ENCODE measurements at places on chromosomes 6 and 20.
A peak's percentile ranks its signal among the peaks of the same experiment; 100 is the strongest.

- DNase-seq: no peak
Observed at GRCh38 chr6:87040729-87041128, 54.2 kb downstream of the CGA start.

DNA sequence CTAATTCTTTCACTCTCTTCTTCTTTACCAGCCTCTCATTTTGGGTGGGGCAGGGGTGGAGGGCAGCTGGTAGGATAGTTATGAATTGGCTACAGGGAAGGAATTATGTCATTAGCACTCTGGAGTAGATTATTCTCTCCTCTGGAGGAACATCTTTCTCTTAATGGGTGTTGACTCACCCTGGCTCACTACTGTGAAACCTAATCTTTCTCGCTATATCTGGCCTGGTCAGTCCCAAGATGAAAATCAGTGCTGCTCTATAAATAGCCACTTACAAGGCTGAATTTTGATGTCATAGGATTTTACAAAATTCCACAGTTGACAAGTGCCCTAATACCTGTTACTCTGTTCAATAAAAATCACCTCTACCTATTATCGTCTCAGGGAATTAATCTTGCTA is 151.3 kb downstream of the COL9A1 start:
- DNase-seq: no peak

DNA sequence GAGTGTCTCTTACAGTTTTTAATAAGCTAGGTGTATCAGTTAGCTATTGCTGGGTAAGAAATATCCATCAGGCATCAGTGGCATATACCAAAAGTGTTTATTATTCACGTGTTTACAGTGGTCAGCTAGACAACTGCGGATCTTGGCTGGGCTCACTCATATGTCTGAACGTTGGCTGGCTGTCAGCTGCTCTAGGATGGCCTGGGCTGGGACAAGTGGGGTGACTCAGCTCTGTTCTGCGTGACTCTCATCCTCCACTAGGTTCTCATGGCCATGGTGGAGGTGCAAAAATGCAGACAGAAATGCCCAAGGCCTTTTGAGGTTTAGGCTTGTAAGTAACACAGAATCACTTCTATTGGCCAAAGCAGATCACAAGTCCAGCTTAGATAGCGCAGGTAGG is 22.0 kb downstream of the ZNF341 start:
- peak; percentile 43 for DNase-seq

DNA sequence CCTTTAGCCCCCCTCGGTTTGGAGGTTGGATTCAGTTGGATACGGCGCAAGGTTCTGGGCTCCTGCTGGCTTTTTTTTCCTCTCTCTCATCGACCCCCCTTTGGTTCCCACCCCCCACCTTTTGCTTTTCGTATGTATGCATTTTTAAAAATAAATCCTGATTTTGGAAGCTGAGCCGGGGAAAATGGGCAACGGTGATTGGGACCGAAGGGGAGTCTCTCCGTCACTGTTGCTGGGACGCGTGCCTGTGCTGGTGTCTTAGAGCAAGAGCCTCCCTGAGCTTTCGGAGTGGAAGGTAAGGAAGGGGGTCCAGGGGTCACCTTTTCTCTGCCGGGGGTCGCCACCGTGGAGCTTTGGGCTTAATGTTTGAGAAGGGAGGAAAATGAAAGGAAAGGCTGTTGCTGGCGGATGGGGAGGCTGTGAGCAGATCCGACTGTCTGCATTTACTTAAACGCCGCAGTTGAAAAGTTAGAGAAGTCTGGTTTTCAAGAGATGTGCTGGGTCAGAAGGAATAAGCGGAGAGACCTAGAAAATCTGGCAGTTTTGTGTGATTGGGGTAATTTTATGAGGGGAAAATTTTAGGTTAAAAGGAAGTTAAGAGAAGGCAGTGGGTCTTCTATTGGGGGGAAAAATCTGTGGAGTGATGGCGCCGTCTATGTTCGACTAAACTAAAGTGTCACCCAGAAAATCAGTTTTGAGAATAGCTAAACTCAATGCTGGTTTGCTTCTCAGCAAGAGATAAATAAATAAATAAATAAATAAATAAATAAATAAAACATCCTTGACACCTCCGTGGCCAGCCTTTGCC is 828 bp downstream of the ADGRB3 start:
- DNase-seq: no peak

GRCh38 chr20:35091816-35092523 is 637 bp downstream of the TRPC4AP start:
- peak; percentile 41 for DNase-seq

GRCh38 chr20:35215066-35215956 is 11.2 kb upstream of the MMP24 start:
- peak; percentile 57 for DNase-seq

DNA sequence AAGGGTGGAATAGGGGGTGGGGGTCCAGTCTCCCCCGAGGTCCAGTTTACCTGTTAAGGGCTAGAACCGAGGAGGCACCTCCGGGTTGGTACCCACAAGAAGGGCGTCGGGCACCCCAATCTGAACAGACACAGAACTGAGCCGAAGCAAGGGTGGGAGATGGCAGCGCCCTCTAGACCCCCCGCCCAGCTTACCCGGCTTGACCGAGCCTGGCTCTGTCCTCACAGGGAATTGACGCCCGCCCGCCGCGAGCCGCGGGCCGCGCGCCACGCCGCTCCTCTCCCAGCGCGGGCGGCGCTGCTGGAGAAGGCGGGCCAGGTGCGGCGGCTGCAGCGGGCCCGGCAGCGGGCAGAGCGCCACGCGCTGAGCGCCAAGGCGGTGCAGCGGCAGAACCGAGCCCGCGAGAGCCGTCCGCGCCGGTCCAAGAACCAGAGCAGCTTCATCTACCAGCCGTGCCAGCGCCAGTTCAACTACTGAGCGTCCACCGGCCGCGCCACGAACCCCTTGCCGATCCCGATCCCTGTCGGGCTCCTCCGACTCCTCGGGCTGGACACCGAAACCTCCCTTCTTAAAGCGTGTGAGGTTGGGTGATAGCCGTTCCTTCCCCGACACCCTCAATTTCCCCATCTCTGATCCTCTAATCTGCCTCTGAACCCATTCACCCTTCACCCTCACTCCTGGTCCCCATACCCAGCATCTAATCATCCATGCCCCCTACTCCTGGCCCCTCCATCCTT is 5.9 kb downstream of the TP53INP2 start:
- DNase-seq: peak; percentile 53

DNA sequence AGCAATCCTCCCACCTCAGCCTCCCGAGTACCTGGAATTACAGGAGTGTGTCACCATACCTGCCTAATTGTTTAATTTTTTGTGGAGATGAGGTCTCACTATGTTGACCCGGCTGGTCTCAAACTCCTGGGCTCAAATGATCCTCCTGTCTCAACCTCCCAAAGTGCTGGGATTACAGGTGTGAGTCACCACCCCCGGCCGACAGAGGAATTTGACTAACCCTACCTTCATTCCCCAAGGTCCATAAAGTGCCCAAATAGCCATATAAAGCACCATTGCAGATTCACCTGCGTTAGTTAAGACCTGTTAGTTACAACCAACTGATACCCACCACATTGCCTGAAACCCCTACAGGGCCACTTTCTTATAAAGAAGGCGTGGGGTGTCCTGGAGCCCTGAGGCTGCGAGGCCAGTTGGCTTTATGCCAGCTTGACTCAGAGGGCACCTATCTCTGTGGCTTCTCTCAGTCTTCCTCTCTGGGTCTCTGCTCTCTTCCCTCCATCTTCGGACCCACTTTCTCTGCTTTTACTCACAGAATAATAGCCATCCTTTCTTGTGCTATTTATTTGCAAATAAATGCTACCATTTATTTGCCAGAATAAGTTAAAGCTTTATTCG is 65.6 kb downstream of the SLC2A10 start:
- DNase-seq: no peak

- no peak for DNase-seq
Observed at GRCh38 chr20:25339608-25340007, 51.0 kb downstream of the ABHD12 start.

- DNase-seq: no peak
Observed at GRCh38 chr6:147579667-147580066, 71.2 kb downstream of the SAMD5 start.

DNA sequence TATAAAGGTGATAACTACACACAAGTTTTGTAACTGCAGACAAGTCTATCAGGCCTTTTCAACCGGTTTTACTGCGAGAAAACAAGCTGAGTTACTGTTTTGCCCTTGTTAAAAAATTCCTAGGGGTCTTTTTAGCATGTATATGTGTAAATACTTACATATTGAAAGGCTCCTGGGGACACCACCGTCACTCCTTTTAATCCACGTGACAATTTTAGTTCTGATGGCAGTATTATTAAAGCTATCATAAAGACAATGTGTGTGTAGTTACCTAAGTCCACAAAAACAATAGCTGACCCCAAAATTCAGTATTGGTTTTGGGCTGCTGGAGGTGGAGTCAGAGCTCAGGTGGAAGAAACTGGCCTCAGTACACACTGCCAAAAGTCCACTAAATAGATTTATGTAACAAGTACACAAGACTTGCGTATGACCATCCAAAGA is 41.3 kb upstream of the HFE start:
- DNase-seq: peak; percentile 31

DNA sequence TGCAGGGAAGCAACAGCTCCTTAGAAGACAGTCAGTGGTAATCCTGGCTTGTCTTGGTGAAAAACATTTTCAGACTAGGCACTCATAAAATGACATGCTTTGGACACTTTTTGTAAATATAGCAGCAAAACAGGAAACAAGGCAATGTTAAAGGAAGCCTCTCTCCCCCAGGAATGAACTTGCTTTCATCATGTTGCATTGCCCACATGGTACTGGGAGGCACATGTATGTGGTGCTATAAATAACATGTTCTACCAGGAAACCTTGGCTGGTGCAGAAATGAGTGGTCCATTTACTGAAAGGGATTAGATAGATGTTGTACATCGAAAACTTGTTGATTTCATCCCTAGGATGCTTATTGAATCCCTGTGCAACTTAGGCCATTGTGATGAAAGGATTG is 121.4 kb upstream of the RREB1 start:
- DNase-seq: no peak
